ENCODE measurements at places on chromosomes 13 and 19. TPM values are rescaled to one million over a fixed set of nuclear protein-coding genes. Genes with fewer than 3 reads are reported as not detected.

DNA sequence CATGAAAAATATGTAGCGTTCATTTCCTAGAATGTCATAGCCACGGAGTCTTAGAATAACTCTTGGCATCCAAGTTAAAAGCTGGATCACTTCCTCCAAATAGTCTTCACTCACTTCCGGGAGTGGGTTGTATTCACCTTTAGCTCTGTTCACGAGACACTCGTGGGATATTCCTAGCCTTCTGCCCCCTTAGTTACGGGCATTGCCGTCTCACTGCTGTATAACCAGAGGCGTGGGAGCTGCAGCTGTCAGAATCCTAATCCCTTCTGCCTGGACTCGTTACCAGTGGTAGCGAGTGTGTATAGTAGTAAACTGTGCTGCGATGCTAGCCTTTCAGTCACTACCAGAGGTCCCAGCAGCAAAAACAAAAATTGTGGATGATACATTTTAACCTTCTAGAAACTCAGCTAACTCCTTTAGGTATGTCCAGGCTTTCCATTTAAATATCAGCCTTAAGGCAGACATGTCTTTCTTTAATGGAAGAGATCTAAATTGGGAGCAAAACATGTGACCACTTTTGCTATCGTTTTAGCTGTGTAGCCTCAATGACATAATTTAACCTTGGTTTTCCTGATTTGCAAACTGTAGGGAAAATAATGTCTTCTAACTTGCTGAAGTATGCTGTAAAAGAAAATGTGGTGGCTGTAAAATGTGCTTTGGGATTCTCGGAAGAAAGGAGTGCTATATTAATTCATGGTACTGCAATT, 34.1 kb downstream of the ERCC5 start:
- H3K36me3 ChIP-seq = peaks cover 32% of the 10 kb centered on the region
- no peaks in the 10 kb centered on the region for H3K4me1 ChIP-seq
- DNase-seq = no peak
- no peak overlapping the region for H3K27ac ChIP-seq
- no peaks in the 10 kb centered on the region for H3K27me3 ChIP-seq

Gene KLF5
- total RNA-seq = 226 TPM

Gene DENND1C
- total RNA-seq = not detected

DNA sequence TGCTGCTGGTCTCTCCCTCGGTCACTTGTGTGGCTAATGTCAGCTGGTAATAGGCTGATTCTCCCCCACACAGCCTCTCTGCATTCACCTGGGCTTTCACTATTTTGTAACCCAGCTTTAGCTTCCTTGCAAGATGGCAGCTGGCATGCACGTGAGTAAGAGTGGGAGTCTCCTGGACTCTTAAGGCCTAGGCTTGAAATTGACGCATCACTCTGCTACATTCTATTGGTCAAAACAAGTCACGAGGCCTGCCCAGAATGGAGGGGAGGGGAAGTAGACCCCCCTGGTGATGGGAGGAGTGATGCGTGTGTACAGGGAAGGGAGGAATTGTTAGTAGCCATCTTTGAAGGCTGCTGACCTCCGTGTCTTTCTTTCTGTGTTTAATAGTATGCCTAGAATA, 24.9 kb upstream of the PNMA8B start:
- H3K27ac ChIP-seq = no peak overlapping the region
- no peaks in the 10 kb centered on the region for H3K27me3 ChIP-seq

Gene SLAIN1
- not detected for total RNA-seq

Gene ZNF681
- not detected for total RNA-seq

Gene PLIN3
- 64.3 TPM for total RNA-seq

DNA sequence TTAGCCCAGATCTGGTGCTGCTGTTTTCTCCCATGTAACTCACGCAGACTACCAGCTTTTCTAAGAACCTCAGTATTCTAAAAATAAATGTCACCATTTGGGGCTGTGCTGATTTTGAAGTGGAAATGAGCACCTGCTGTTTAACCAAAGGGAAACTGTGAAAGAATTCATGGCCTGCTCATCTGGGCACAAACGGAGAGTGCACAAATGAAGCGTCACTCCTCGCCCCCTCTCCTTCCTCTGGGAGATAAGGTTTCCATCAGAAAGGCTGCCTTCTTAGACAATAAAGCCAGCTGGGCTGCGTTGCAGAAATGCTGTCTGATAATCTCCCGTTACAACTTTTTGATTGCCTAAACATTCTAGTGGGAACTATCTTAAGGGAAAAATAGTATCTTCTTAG, 73.7 kb upstream of the SLC15A1 start:
- no peaks in the 10 kb centered on the region for H3K27me3 ChIP-seq
- DNase-seq = no peak
- H3K4me1 ChIP-seq = no peaks in the 10 kb centered on the region
- no peak overlapping the region for H3K27ac ChIP-seq

Gene CGB2
- not detected for total RNA-seq

Gene STOML3
- not detected for total RNA-seq

Data from MCF 10A (cell line).